ENCODE measurements at places on chromosomes 4 and X.

- no peak for DNase-seq
Observed at GRCh38 chr4:143726714-143727113, 26.2 kb upstream of the FREM3 start.

- no peak for DNase-seq
Observed at GRCh38 chr4:78342125-78342524, 209.4 kb upstream of the ANXA3 start.

GRCh38 chr4:175469514-175469913, 342.6 kb downstream of the GPM6A start:
- DNase-seq: no peak

DNA sequence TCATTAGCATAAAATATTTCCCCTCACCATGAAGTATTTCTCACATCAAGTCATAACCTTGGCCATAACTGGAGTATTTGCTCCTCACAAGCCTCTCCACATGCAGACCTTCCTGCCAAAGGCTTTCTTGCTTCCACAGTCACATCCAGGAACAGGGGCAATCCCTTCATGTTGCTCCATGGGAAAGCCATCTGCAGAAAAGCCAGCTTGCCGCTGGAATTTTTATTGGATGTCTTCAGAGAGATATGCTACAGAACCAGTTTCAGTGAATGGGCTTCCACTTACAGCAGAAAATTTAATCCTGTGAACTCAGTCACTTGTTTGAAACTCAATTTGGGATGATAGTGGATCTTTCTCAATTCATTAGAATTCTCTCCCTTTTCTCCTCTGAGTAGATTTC, 3.2 kb upstream of the CDKN2AIP start:
- no peak for DNase-seq

DNA sequence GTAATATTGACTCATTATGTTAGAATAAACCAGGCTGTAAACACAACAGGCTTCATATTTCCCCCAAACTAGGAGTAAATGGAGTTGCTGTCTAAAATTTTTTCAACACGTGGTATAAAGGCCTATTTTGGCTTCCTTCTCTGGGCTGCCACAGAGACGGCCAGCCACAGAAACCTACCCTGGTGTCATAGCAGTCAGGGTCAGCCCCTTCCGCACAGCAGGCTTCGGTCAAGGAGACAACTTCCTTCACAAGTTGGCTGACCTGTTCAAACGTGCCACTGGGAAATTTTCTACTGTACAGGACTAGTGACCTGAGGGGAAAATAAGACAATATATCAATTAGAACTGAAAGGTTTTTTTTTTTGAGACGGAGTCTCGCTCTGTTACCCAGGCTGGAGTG, 15.8 kb downstream of the GC start:
- DNase-seq: no peak

GRCh38 chrX:130009658-130010223, 27.3 kb downstream of the BCORL1 start:
- DNase-seq: no peak

DNA sequence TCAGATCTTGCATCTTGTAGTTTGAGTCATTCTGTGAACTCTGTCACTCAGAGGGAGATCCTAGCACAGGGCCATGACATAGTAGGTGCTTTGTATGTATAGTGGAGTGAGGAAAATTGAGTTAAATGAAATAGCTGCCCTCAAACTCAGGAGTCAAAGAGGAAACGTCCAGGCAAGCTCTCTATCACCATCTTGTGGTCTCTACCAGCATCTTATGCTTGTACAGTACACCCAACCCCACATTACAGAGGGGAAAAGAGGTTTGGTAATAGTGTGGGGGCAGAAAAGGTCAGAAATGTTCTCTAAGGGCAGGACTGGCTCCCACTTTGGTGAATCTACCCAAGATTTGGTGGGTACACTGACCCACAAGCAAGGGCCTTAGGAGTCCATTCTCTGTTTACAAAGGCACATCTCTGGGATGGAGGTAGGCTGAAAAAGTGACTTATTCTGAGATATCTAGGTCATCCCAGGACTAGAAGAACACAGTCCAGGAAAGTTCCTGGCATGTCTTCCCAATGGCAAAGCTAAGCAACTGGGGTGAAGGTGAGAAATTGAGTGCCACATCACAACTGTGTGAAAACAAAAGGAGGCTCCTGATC, 131.8 kb downstream of the OR13H1 start:
- DNase-seq: no peak

DNA sequence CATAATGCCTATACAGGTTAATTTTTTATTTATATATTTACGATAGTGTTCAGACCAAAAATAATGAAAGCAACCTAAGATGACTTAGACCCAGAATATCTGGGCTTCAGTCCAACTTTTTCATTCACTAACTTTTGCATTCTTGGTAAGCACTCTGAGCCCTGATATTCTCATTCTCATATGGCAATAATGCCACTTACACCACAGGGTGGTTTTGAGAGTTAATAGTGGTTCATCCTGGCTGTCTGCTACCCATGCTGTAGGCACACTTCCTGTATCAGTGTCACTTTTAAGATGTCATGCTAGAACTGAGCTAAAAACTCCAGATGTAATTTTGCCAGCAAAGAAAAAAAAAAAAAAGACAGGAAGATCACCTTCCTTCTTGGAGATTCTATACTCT, 508.7 kb upstream of the FMR1 start:
- DNase-seq: no peak

DNA sequence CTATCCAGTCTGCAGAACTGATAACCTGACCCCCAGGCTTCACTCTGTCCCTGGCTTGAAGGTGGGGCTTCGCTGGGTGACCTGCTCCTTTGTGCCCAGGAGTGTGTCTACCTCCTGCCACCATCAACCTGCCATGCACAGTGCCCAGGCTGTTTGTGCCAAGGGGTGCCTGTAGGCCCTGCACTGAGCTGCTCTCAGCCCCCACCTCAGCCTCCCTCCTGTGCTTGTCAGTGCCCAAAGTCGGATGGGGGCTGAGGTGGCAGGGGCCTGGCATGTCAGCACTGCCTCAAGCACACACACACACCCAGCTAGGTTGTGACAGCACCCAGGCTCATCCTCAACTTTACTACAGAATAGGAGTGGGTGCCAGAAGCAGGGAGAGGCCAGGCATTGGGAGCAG, 23.5 kb downstream of the SPCS3 start:
- DNase-seq: no peak

DNA sequence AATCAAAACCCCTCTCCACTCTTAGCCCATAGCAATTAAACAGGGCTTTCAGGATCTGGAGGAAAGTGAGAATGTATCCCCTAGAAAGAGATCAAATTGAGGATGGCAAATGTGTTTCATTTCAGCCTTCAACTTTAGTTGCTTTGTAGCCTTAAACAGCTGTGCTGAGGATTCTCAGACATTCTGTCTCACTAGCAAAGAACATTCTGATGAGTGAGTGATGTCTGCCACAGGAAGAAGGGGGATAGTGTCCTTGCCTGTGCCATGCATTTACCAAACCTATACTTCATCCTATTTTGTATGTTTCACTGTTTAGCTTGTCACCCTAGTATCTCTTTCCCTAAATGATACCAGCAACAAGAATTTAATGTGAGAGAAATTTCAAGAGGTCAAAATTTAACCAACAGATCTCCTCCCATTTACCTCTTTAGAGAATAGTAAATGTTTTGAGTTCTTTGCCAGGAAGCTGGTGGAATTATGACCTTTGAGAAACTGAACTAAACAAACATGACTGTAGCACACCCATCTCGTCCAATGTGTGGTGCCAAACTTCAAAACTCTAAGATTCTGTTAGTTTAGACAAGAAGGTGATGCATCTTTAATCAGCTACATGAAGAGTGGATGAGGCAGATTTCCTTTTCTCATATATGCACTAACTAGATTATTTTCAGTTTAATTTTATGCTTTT, 165.6 kb downstream of the PALLD start:
- DNase-seq: no peak

All from transverse colon (tissue), 4 donors.